ENCODE measurements at places on chromosomes 1 and 21.
A peak's percentile ranks its signal among the peaks of the same experiment; 100 is the strongest.

DNA sequence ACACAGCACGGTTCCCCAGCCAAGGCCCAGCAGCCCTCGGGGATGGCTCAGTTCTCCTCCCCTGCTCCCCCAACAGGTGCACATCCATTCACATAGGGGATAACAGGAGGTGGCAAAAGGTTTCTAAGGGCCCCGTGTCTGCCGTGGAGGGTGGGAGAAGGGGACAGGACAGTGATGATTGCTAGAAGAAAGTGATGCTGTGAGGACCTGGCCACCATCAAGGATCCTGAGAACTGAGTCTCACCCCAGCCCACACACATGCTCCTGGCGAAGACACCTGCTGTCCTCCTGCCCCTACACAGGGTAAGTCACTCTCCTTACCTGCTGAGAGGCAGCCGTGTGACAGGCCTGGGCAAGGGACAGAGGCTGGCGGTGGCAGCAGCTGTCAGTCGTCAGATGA is 54.5 kb downstream of the GNG4 start:
- DNase-seq: no peak

DNA sequence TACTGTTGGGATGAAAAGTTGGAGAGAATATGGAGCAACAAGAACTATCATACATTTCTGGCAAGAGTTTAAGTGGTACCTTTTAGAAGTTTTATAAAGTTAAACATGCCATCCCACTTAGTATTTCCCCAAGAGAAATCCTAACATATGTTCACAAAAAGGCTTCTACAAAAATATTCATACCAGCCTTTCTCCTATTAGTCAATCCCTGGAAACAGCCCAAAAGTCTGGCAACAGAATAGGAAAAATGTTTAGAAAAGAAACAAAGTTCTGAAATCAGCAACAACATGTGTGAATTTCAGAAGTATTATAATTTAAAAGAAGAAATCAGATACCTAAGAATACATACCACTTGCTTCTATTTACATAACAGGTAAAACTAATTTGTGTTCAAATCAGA is 271.0 kb downstream of the DSCAM start:
- no peak for DNase-seq

DNA sequence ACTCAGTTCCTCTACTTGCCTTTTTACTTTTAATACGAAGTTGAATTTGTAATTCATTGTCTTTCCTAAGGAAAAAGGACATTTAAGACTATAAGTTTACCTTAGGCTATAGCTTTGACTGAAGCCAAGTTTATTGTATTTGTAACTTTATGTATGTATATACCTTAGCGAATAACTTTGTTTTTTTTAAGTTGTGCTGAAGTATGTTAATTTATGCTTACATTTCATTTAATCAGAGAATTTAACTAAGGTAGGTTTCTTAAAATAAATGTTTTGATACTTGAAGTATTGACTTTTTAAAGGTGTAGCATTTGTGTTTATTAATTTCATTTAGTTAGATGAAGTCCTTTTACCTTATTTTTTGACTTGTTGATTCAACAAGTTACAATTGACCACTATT is 55.2 kb upstream of the TPTE start:
- no peak for DNase-seq

- no peak for DNase-seq
Measured at GRCh38 chr21:42599962-42600361, 53.5 kb upstream of the PDE9A start.

- no peak for DNase-seq
Measured at GRCh38 chr1:178659789-178660208, 65.2 kb upstream of the RALGPS2 start.

- no peak for DNase-seq
Measured at GRCh38 chr1:117616967-117617366, 11.1 kb downstream of the TENT5C start.

DNA sequence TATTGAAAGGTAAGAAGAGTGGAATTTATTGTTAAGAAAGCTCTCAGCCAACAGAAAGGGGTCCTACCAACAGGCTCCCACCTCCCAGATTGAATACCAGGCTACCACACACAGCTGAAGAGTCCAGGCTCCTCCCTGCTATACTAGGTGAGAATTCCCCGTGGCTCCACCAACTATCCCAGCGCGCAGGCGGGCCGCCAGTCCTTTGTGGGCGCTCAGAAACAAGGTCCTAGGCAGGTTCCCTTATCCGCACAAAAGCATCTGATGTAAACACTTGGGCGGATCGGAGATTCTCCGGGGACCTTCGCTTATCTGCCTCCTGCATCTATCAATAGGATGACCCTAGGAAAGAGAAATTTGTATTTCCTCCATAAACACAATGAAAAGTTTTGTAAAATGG is 423.9 kb upstream of the ADGRL4 start:
- no peak for DNase-seq

- no peak for DNase-seq
Measured at GRCh38 chr1:46806196-46807020, 7.6 kb downstream of the CYP4B1 start.

- DNase-seq: peak; percentile 82
Measured at GRCh38 chr1:205287767-205288559, 33.6 kb downstream of the NUAK2 start.

DNA sequence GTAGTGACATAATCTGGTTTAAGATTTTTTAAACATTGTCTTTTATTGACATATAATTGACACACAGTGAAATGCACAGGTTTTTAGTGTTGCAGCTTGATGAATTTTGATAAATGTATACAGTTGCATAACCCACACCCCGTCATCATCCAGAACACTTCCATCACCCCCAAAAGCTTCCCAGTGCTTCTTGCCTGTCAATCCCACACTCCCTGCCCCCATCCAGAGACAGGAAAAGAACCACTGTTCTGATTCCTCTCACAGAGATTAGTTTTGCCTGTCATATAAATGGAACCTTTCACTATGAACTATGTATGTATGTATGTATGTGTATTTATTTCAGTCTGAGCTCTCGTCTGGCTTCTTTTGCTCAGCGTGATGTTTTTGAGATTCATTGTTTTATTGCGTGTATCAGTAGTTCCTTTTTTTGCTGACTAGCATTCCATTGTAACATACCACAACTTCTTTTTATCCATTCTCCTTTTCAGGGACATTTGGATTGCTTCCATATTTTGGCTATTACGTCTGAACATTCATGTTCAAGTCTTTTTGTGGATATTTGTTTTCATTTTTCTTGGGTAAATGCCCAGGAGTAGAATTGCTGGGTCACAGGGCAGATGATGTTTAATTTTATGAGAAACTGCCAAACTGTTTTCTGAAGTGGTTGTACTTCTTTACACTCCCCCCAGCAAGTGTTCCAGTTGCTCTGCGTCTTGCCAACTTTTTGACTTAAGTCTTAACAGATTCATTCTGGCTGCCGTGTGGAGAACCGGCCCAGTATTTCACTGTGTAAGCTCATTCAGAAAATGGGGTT is 8.7 kb downstream of the UBIAD1 start:
- DNase-seq: no peak

GRCh38 chr21:28892199-28893111 is 100.2 kb downstream of the LTN1 start:
- no peak for DNase-seq

- DNase-seq: no peak
Measured at GRCh38 chr21:36709868-36710728, 11.2 kb downstream of the SIM2 start.

DNA sequence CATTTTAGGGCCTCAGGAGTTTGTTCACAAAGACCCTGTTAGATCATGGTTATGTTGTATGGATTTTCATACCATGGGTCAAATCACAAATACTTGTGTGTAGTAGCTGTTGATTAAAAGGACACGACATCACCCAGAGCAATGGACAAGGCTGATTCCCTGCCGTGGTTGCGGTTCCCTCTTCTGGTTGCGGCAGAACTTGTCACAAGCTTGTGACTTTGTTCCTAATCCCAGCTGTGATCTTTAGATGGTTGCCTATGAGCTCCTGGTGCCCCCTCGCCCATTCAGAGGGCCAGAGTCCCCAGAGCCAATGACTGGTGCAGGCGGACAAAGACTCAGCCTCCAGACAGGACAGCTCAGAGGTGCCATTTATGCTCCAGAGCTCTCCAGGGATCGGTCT is 11.8 kb upstream of the SDHB start:
- DNase-seq: no peak

GRCh38 chr1:214416417-214416816 is 135.0 kb downstream of the PTPN14 start:
- no peak for DNase-seq

DNA sequence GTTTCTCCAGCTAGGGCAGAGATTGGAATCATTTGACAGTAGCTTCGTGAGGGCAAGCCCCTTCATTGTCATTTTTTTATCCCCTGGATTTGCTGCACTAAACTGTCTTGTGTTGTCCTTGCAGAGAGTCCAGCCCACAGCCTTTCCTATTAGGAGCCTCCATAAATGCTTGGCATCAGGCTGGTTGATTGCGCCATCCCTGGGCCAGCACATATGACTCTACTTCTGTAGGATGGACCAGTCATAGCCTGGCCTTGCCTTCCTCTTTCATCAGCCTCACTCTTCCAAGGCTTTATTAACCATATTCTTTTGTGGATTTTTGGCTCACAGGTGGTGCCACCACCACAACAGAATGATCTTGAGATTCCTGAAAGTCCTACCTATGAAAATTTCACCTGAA is 31.4 kb downstream of the LY9 start:
- DNase-seq: no peak

- no peak for DNase-seq
Measured at GRCh38 chr1:220550811-220551399, 23.0 kb downstream of the MARK1 start.

- no peak for DNase-seq
Measured at GRCh38 chr1:34108269-34108668, 56.8 kb downstream of the CSMD2 start.

GRCh38 chr1:213418268-213419071 is 367.4 kb downstream of the RPS6KC1 start:
- DNase-seq: no peak

DNA sequence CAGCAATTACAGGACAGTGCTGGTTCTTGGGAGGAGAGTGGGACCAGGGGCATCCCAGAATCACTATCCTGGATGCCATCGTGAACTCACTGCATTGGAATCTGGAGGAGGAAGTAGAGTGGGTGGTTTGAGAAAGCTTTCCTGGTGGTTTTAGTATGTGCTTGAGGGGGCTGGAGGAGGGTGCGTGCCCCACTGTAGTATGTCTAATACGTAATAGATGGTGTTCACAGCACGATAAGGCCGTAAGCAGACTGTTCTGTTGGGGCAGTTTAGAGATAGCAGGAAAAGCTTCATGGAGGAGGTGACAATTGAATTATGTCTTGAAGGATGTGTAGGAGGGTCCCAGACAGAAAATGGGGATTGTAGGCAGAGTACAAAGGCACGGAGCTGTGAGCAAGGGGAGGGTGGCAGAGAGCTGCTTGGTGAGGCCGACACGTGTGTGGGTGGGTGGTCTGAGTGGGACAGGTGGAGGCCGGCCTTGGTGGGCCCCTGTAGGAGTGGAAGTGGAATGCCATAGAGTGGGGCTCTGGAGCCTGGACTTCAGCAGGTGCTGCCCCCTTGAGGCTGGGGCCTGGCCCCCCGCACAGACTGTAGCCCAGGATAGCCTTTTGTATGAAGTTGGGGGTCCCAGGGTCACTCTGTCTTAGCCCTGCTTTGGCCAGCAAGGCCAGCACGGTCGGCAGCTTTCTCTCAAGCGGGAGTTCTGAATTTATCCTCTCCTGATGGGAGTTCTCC is 37.0 kb downstream of the IL6R start:
- DNase-seq: peak; percentile 45

DNA sequence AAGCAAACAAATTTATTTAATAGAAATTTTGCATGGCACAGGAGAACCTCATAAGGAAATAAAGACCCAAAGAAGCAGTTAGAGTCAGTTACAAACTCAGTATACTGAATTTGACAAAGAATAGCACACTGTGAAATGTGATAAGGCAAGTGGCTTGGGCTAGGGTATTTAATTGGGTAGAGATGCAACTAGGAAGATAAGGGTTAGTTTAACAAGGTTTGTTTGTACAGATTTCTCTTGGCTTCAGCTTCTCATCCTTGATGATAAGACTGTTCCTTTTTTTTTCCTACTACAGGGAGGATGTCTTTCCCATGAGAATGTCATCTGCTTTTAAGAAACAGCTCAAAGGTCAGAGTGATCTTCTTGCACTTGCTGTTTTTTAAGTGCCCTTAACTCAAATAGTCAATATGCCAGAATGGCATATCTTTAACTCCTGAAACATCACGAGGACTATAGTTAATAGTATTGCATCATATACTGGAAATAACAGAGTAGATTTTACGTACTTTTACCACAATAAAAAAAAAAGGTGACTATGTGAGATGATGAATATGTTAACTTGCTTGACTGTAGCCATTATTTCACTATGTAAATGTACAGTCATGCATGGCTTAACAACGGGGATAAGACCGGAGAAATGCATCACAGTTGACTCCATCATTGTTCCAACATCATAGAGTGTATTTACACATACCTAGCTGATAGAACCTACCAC is 9.2 kb upstream of the TRAF3IP3 start:
- DNase-seq: no peak

- DNase-seq: no peak
Measured at GRCh38 chr1:226360106-226360746, 47.7 kb downstream of the PARP1 start.

GRCh38 chr1:116376729-116377086 is 3.7 kb downstream of the ATP1A1 start:
- no peak for DNase-seq

- DNase-seq: no peak
Measured at GRCh38 chr1:185933580-185933979, 199.4 kb downstream of the HMCN1 start.

- DNase-seq: no peak
Measured at GRCh38 chr1:24341260-24341659, 22.1 kb downstream of the GRHL3 start.

DNA sequence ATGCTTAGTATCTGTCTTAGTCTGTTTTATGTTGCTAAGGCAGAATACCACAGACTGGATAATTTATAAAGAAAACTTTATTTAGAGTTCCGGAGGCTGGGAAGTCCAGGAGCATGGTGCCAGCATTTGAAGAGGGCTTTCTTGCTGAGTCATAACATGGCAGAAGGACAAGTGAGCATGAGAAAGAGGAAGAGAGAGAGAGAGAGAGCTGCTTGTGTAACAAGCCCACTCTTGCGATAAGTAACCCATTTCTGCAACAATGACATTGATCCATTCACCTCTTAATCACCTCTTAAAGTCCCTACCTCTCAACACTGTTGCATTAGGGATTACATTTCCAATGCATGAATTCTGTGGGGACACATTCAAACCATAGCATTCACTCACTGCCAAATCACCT is 11.7 kb upstream of the MYOCOS start:
- no peak for DNase-seq

DNA sequence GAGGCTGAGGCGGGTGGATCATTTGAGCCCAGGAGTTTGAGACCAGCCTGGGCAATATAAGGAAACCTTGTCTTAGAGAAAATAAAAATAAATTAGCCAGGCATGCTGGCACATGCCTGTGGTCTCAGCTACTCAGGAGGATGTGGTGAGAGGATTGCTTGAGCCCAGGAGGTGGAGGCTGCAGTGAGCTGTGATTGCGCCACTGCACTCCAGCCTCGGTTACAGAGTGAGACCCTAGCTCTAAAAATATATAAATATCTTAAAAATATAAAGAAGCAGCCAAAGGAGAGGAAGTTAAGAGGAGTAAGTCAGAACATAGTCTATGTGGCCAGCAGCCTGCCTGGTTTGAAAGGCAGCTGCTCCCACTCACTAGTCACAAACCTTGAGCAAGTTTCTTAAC is 4.5 kb upstream of the IL10RB start:
- no peak for DNase-seq
